Left lung (tissue), 14 donors: ENCODE measurements at places on chromosomes 5 and 9.

- no peak for DNase-seq
Measured at GRCh38 chr5:160565376-160565775, 143.7 kb downstream of the PTTG1 start.

GRCh38 chr9:98962861-98963260 is 19.2 kb downstream of the COL15A1 start:
- DNase-seq = no peak

- DNase-seq = no peak
Measured at GRCh38 chr5:96961053-96961452, 25.2 kb downstream of the LNPEP start.

DNA sequence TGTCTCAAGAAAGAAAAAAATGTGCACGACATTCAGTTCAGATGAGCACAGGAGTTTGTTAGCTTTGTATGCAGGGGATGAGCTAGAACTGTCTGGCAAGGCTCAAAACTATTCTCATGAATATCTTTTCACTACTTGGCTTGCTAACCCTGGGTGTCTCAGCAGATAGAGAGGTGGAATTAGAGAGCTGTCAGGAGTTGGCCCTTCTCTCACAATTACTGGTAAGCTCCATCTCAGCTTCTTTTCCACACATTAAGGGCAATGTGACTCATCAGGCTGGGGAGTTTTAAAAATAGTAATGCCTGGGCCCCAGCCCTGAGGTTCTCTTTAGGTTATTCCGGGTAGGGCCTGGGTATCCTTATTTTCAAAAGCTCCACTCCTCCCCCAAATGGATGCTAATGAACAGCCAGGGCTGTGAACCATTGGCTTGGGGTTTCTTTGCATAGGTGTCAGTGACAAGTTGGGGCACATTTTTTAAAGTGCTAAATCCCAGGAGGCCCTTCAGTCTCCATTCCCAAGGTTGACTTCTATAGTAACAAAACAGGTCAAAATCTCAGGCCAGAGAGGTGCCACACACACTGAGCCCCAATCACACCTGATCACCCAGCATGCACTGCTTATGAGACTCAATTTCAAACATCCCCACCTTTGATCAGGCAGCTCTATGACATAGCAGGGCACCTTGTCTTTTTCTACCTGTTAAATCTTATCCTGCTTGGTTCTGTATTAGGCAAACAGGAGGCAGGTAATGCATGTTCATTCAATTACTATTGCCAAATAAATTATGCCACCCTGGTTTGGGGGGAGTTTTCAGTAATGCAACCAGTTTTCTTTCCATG is 239.7 kb upstream of the DAP start:
- no peak for DNase-seq

DNA sequence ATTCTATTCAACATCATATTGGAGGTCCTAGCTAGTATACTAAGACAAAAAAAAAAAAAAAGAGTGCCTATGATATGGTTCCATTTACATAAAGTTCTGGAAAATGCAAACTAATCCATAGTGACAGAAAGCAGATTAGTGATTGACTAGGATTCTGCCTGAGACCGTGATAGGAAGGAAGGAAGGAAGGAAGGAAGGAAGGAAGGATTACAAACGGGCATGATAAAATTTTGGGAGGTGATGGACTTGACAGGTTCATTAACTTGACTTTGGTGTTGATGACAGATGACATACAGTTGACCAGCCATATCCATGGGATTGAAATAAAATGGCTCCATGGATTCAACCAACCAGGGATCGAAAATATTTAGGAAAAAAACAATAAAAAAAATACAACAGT is 79.1 kb upstream of the MAN2A1 start:
- DNase-seq = no peak

- DNase-seq = no peak
Measured at GRCh38 chr9:78986446-78986845, 585.3 kb upstream of the TLE4 start.

- DNase-seq = no peak
Measured at GRCh38 chr9:99126312-99126711, 21.4 kb downstream of the TGFBR1 start.

DNA sequence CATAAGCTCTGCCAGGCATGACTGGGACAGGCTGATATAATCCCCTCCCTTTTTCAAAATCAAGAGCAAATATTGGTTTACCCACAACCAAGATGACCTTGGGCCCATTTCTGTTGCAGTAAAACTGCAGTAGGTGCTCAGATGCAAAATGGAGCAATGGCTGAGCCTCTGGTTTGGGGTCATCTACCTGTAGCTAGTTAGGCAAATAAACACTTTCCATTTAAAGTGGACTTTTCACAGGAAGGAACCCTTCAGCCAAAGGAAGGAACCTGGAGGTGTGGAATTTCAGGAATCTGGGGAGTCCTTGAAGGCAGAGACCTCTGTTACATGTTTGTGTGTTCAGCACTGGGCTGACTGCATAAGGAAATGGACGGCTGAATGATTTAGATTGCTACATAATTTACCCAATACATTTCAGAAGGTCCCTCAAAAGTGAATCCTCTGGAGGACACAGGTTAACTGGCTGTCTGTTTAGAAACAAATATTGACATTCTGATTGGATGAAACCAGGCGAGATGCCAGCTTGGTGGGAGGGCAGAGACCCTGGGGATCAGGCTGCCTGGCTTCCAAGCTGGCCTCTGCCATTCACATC is 170.1 kb upstream of the ZNF618 start:
- DNase-seq = no peak

DNA sequence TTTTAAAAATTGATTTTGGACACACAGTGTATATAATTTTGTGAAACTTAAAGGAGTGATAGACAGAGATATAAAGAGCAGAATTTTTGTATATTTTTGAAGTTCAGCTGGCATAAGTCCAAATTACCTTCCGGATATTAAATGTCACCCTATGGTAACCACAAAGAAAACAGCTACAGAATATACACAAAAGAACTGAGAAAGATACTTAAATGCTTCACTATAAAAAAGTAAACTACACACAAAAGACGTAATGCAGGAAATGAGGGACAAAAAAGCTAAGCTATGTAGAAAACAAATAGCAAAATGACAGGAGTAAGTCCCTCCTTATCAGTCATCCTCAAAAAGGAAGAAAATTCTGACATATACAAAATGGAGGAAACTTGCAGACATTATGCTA is 29.4 kb downstream of the HACD4 start:
- DNase-seq = no peak

- no peak for DNase-seq
Measured at GRCh38 chr9:133009906-133010582, 20.8 kb upstream of the GTF3C5 start.
